Liver (tissue), 10 donors: ENCODE measurements at places on chromosomes 16 and 17. TPM values are rescaled to one million over a fixed set of nuclear protein-coding genes. Genes with fewer than 3 reads are reported as not detected.

GRCh38 chr16:2284797-2285576 is 17.1 kb upstream of the RNPS1 start:
- DNase-seq = no peak

DNA sequence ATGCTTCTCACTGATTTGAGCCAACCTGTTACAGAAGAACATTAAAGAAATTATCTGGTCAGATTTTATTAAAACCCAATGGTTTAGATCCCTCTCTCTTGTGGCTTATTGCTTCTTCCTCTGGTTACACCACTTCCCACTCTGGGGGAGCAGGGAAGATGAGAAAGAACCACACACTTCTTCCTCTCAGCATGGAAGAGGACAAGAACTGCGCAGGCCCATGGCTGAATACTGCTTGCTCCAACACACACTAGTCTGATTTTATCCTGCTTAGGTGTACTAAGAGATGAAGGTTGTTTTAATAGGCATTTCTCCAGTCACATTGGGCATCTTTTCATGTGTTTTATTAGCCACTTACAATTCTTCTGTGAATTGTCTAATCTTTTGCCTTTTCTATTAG is 27.6 kb downstream of the MAP3K3 start:
- DNase-seq = no peak

DNA sequence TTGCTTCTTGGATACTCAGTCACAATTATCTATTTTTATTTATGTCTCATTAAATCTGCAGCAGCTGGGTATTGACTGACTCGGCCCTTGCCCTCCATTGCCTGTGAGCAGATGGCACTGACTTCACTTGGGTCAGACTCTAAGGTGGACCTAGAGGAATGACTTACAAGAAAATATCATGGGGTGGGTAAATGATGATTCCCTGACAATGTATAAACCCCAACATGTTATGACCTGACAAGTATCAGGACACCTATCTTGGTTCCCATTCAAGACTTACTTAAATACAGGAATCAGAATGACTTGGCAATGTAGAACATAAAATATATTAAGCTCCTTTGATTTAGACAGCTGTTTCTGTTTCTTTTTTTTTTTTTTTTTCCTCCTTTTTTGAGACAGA is 953.5 kb downstream of the CDH11 start:
- no peak for DNase-seq

DNA sequence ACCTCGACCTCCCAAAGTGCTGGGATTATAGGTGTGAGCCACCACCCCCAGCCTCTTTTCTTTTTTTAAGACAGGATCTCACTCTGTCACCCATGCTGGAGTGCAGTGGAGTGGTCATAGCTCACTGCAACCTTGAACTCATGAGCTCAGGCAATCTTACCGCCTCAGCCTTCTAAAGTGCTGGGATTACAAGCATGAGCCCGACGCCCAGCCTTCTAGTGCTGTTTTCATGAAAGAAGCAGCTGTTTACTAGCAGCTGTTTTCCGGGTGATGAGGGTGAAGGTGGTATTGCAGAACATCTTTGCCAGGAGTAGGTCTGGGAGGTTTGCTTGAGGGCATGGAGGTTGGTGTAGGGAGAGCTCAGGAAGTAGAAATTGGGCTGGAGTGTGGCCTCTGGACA is 2.0 kb downstream of the ADCY7 start:
- DNase-seq = no peak

DNA sequence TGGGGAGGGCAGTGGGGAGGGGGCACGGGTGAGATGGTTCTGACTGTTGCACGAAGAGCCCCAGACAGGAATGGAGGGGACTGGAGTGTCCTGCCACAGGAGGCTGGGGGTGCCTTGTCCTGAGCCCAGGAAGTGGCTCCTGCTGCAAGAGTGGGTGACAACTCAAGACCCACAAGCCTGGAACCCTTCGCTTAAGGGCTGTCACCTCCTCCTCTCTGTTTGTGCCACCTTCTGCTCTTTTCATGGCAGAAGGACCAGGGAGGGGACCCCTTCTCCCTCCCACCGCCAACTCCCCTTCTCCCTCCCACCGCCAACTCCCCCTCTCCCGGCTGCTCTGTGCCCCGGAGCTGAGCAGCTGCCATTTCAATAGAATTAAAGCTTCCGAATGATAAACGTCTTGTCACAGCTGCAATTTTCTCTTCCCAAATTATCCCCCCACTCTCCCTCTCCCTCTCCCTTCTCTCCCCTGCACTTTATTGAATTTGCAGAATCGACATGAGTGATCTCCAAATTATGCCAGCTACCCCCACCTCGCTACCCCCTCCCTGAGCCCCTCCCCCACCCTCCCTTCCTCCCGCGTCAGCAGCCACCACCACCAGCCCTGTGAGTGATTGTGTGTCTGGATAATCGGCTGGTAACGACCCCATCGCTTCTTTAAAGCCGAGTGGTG is 13.7 kb downstream of the GJD3 start:
- DNase-seq = no peak

GRCh38 chr17:32958418-32958817 is 30.5 kb downstream of the TMEM98 start:
- DNase-seq = no peak

GRCh38 chr16:88061346-88062110 is 110.3 kb downstream of the BANP start:
- no peak for DNase-seq

DNA sequence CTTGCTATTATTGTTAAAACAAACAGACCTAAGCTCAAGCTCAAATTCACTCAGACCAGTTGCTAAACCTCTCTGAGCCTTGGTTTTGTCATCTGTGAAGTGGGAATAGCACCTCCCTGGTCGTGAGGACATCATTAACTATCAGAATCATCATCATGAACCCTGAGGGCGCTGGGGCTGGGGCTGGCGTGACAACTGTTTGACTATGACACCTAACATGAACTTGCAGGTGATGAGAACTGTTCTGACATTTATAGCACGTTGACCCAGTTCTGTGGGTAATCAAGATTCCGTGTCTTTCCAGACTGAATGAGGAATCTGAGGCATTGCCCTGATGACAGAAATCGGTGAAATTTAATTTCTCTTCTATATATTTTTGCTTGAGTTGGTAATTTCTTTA is 71.3 kb upstream of the CDH5 start:
- DNase-seq = peak; percentile 13

- no peak for DNase-seq
These were observed 282.4 kb downstream of the ABCC12 start for GRCh38 chr16:47873434-47873833.

GRCh38 chr17:18157354-18157985 is 26.2 kb upstream of the ALKBH5 start:
- no peak for DNase-seq

GRCh38 chr16:80802138-80802537 is 2.3 kb downstream of the CDYL2 start:
- no peak for DNase-seq

DNA sequence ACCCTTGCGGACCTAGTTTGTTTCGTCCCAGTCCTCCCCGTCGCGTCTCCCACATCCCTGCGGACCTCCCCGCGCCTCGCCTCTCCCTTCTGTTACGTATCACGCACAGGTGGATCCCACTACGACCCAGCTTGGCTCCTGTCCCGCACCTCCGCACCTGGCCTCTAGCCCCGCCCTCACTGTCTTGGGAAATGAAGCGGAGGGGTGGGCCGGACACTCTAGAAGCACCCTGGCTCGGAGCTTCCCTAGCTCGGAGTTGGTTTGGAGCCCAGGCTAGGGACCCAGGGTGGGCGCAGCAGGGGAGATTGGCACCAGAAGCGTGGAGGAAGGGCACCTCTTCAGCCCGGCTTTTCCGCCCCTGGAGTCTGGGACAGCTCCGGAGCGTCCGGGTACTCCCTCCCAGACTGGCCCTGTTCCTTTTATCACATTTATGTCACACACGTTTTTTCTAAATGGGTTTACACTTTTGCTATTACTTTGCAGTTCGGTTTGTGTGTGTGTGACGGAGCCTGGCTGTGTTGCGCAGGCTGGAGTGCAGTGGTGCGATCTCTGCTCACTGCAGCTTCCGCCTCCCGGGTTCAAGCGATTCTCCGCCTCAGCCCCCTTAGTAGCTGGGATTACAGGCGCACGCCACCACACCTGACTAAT is 1.4 kb upstream of the CEMP1 start:
- DNase-seq = peak; percentile 80

DNA sequence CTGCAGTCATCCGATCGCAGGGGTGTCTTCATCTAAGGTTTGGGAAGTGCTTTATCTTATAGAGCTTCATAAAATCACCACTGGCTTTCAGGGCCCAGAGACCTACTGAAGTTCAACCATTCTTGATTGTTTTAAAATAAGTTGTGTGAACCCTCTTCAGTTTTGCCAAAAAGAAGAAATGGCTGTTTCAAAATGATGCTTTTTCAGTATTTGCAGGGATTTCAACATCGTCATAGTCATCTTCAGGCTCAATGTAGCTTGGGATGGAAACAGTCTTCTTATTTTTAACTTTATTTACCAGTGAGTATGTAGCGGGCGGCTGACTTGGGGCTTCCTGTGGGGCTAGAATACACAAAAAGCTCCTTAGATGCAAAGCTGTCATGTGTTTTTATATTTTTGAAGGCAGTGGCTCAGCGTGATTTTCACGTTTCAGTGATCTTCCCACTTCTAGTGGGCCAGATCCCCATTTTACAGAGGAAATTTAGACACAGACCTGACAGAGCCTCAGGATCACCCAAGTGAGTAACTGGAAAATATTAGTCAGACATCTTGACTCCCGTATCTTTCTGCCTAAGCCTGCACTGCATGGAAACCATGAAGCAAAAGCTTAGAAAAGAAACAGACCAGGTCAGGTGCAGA is 19.1 kb upstream of the ZNF594 start:
- DNase-seq = no peak

DNA sequence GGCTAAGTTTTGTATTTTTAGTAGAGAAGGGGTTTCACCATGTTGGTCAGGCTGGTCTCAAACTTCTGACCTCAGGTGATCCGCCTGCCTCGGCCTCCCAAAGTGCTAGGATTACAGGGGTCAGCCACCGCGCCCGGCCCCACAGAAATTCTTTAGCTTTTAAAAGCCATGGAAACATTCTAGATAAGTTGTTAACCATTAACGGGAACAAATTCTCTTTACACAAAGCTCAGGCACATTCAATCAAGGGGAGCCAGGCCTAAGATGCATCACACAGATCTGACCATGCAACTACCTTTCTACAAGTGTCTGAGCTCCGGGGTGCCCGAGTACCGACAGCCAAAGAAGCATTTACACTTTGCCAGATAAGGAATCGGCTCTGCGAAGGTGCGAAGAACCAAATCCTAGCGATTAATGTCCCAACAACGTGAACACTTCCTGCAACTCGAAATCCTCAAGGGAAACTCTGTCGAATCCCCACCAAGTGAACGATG is 1.0 kb downstream of the EMC8 start:
- no peak for DNase-seq

DNA sequence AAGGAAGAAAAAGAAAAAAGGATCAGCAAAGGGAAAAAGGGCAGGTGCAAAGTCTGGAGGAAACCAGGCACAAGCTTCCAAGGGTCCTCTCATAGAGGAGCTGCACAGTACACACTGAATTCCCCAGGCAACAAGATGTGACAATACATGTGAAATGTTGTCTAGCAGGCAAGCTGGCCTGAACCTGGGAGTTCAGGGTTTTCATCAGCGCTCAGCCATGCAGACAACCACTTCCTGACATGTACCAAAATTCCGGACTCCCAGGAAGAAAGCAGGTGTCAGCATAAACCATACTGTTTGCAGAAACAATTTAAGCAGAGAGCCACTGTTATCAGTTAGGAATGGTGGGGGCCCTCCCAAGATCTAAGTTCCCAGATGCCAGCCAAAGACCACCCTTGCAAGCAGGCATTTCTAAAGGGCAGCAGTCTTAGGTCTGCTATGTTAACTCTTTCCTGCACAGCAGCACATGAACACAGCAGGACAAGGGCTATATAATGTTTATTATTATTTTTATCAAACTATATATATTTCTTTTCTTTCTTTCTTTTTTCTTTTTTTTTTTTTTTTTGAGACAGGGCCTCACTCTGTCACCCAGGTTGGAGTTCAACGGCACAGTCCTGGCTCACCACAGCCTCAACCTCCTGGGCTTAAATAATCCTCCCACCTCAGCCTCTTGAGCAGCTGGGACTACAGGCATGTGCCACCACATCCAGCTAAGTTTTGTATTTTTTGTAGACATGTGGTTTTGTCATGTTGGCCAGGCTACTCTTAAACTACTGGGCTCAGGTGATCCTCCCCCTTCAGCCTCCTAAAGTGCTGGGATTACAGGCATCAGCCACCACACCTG is 10.1 kb downstream of the TK2 start:
- DNase-seq = no peak

- DNase-seq = no peak
These were observed 17.4 kb upstream of the NOS2 start for GRCh38 chr17:27817731-27818130.

GRCh38 chr17:66508896-66509844 is 206.8 kb downstream of the PRKCA start:
- DNase-seq = no peak

GRCh38 chr16:51839727-51840462 is 688.8 kb upstream of the SALL1 start:
- DNase-seq = no peak

GRCh38 chr16:79811541-79811940 is 211.0 kb upstream of the MAF start:
- no peak for DNase-seq

- no peak for DNase-seq
These were observed 70.5 kb downstream of the TIMM22 start for GRCh38 chr17:1067282-1067956.

- DNase-seq = no peak
These were observed 13.0 kb downstream of the CETP start for GRCh38 chr16:56974549-56975300.

DNA sequence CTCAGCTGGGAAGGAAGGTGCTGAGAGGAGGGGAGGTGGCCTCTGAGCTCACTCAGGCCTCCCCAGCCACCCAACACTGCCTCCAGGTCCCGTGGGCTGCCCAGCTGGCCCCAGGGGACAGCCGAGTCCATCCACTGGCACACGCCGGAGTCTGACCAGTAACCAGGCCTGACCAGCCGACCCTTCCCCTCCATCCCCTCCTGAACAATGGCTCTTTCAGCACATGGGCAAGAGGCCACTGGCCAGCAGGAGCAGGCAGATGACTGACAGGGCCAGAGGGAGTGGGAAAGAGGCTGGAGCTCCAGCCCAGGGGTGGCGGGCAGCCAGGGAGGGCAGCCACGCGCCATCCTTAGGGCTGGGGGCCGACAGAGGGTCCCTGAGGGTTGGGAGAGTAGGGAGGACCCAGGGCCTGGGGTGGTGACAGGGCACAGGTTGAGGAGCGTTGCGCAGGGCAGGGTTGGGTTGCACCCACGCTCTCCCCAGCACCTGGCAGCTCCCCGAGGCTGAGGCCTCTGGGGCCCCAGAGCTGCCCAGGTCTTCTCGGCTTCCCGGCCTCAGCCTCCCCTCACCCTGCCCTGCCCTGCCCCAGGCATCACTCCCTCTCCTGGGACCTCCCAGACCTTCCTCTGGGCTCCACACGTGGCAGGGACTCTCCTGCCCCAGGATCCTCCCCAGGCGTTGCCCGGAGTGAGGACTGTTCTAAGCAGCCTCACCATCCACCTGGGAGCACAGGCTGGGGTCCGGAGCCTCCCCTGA is 20.2 kb upstream of the SLC38A10 start:
- no peak for DNase-seq

Gene ZP2
- total RNA-seq = not detected

Gene STX1B
- total RNA-seq = 0.09 TPM

Gene SHISA6
- not detected for total RNA-seq

Gene SLC6A2
- total RNA-seq = not detected

Gene FA2H
- total RNA-seq = 0.17 TPM

Gene CMTM1
- total RNA-seq = 0.84 TPM

Gene KCNAB3
- total RNA-seq = 0.67 TPM

Gene RABEP1
- total RNA-seq = 21.5 TPM

Gene YBX2
- 0.75 TPM for total RNA-seq

Gene AURKB
- total RNA-seq = 0.42 TPM

Gene OR1F1
- not detected for total RNA-seq

Gene PHOSPHO1
- total RNA-seq = 99.4 TPM

Gene CCL17
- not detected for total RNA-seq

Gene IKZF3
- 1.3 TPM for total RNA-seq

Gene PRSS22
- total RNA-seq = not detected

Gene EMC8
- 12.0 TPM for total RNA-seq
